Activated CD4-positive, alpha-beta T cell treated with anti-CD3 and anti-CD28 coated beads, Interleukin-2, amount 10 ng/mL, durations not matched to agents 7 days and 5 days (primary cell): ENCODE measurements at places on chromosomes 3 and 15.
A peak's percentile ranks its signal among the peaks of the same experiment; 100 is the strongest.

DNA sequence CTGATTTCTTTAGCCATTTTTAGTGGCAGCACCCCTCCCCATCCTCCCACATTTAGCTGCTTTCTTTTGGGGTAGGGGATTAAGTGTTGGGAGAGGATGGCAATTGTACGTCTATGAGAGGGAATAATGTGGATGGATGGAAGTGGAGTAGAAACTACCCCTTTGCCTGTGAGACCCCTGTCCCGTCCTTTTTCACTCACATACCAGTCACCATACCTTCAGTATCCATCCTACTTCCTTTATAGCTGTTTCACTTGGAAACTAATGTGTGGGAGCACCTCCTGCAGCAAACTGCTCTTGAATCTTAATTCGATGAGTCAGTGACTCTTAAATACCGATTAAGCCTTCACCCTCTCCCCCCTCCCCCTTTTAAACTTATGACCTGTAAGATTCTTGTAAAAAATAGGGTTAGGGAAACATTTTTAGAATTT, 730 bp downstream of the SPRED1 start:
- DNase-seq, result no peak
- peak overlapping the region; percentile 58 for H3K4me3 ChIP-seq
- peaks cover 32% of the 10 kb centered on the region for H3K4me1 ChIP-seq

DNA sequence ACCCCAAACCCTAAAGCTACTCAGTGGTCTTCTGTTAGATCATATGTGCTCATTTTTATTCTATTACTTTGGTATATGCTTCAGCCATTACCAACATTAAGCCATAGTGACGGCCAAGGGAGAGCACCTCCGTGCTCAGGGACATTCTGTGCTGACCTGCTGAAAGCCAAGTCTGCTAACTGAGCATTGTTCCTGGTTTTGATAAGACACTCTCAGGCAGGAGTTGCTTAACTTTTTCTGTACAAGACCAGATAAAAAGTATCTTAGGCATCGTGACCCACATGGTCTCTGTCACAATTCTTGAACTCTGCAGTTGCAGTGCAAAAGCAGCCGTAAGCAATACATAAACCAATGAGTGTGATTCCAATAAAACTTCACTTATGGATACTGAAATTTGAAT, 100.6 kb downstream of the KLHL25 start:
- H3K27ac ChIP-seq, result no peak overlapping the region
- no peak overlapping the region for H3K4me3 ChIP-seq
- peaks cover 54% of the 10 kb centered on the region for H3K4me1 ChIP-seq
- no peak for DNase-seq

- no peak overlapping the region for H3K27ac ChIP-seq
- H3K4me1 ChIP-seq, result no peaks in the 10 kb centered on the region
- no peak for DNase-seq
- no peaks in the 10 kb centered on the region for H3K36me3 ChIP-seq
- peaks cover 45% of the 10 kb centered on the region for H3K27me3 ChIP-seq
These were observed 32.9 kb downstream of the GHSR start for GRCh38 chr3:172415323-172415722.

DNA sequence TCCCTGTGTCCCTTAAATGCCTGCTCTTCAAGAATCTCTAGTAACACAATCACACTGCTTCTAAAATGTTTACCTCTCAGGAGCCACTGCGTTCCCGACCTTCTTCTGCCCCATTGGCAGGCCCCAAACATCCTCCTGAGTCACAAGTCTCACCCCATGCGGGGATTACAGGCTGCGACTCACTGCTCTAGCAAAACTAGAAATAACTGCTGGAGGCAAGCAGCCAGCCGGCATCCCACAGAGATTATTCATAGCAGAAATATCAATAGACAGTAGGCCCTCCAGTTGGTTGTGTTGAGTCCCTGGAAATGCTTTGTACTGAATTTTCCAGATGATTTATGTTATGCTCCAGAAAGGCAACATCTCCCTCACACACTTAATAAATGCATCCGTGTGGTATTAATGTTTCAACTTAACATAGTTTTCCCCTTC, 64.8 kb downstream of the RFTN1 start:
- no peak overlapping the region for H3K4me3 ChIP-seq
- H3K27ac ChIP-seq, result no peak overlapping the region
- peaks cover 15% of the 10 kb centered on the region for H3K4me1 ChIP-seq
- peaks cover 42% of the 10 kb centered on the region for H3K36me3 ChIP-seq

GRCh38 chr3:107382631-107383030, 5.4 kb downstream of the CCDC54 start:
- DNase-seq, result no peak
- H3K27me3 ChIP-seq, result peaks cover 21% of the 10 kb centered on the region
- no peaks in the 10 kb centered on the region for H3K4me1 ChIP-seq
- H3K36me3 ChIP-seq, result no peaks in the 10 kb centered on the region
- no peak overlapping the region for H3K4me3 ChIP-seq

DNA sequence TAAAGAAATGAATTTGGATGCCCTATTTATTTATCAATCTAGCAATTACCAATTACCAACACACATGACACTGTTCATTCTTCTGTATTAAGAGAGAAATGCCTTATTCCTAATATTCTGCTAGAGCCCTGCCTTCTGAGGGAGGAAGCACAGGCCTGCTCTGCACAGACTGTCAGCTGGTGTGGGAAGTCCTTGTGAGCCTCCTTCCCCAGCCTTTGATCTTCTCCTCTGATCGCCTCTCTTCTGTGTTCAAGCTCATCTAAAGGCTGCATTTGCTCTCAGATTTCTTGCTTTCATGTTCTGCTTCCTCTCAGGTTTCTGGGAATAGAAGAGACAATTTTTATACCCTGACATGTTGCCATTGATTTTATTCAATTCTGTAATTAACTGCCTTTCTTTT, 290.6 kb upstream of the UMPS start:
- H3K27me3 ChIP-seq, result peaks cover 1% of the 10 kb centered on the region
- H3K27ac ChIP-seq, result no peak overlapping the region
- DNase-seq, result no peak
- H3K36me3 ChIP-seq, result no peaks in the 10 kb centered on the region

GRCh38 chr3:173249457-173249856, 108.4 kb upstream of the SPATA16 start:
- H3K4me3 ChIP-seq, result no peak overlapping the region
- DNase-seq, result no peak
